Stimulated activated CD4-positive, alpha-beta T cell treated with anti-CD3 and anti-CD28 coated beads, Interleukin-4, amount 100 ng/mL, for 24 hours (primary cell): ENCODE measurements at places on chromosomes 7 and 10.

- DNase-seq: peak; percentile 35
Observed at GRCh38 chr10:129968853-129969183, 4.7 kb upstream of the EBF3 start.

- no peak for DNase-seq
Observed at GRCh38 chr10:127142136-127142535, 54.3 kb downstream of the INSYN2A start.

- no peak for DNase-seq
Observed at GRCh38 chr7:128021366-128021765, 9.9 kb downstream of the LRRC4 start.

DNA sequence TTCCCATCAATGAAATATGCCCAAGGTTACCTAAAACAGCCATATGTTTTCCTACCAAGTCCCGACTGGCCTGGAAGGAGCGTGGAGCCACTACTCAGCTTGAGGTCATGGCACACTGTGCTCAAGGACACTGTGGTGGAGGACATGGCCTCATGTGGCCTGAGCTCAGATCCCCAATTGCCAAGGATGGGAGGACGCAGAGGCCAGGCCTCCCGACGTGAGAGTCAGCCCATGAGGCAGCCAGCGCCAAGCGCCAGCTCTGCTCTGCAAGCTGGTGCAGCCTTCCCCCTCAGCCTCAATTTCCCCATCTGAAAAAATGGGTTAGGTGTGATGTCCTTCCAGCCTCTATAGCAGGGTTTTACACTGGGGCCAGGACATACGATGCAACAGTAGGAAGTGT, 302.6 kb downstream of the CALN1 start:
- no peak for DNase-seq

- DNase-seq: no peak
Observed at GRCh38 chr7:44943631-44944030, 35.2 kb downstream of the MYO1G start.

- DNase-seq: no peak
Observed at GRCh38 chr7:99372275-99373090, 2.0 kb upstream of the ARPC1B start.

DNA sequence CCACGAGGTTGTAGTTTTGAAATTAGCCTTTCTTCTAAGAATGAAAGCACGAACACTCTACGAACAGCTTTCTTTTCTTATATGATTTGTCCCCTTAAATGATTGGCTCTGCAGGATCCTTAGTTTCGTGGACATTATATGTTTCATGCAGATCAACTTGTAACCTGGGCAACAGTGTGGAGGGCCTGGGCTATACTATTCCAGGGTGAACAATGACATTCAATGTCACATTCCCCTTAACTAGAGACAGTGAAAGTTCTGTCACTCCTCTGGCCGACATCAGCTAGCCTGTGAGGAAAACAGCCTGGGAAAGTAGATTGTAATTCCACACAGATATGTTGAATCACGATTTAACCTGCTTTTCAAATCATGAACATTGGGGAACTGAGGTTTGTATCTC, 23.4 kb downstream of the TAS2R16 start:
- DNase-seq: no peak
